Activated T-cell treated with anti-CD3 and anti-CD28 coated beads for 1 hour (primary cell): ENCODE measurements at places on chromosomes 13 and 19.

DNA sequence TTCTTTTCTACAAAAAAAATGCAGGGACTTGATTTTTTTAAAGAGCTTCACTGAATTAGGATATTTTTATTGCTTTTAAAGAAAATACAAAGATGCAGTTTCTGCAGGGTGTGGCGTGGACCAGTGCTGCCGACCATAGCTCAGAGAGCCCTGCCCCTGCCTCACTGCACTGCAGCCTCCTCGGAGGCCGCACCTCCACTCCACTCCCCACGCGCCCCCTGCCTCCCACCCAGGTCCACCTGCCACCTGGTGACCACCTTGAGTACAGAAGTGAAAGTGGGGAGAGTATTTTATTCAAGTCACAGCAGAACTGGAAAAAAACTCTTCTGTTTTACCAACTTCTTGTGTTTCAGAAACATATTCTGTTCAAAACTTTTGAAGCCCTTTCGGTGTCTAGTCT lies 7.9 kb upstream of the F7 start:
- no peak for DNase-seq

- no peak for DNase-seq
These were observed 798.6 kb upstream of the PCDH9 start for GRCh38 chr13:68028701-68029100.

DNA sequence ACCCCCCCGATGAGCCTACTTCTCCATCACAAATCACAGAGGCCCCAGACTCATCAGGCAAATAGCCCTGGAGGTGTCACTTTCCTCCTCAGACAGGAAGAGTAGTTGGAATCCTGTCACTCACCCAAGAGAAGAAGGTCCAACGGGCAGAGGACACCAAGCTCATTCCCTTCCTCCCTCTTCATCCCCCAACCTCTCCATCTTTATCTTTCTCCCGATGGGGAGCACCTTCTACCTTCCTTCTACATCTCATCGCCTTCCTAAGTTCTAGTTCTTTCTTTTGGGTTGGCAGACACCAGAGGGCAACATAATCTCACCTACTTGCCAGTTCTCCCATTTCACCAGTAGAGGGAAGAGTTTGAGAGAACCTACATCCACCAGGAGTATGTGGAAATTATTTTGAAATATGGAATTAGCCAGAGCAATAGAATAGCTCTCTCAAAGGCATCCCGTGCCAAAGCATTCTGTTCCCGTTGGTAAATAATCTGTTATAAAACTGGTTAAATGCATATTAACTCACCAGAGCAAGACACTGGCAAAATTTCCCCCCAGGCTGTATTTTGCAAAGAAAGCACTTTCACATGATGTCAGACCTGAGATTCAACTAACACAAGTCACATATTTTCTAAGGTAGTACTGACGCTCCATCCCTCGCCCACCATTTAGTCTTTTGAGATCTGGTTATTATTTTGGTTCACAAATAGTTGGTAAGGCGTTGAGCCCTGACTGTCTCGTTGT lies 55.0 kb downstream of the ZIC5 start:
- no peak for DNase-seq

DNA sequence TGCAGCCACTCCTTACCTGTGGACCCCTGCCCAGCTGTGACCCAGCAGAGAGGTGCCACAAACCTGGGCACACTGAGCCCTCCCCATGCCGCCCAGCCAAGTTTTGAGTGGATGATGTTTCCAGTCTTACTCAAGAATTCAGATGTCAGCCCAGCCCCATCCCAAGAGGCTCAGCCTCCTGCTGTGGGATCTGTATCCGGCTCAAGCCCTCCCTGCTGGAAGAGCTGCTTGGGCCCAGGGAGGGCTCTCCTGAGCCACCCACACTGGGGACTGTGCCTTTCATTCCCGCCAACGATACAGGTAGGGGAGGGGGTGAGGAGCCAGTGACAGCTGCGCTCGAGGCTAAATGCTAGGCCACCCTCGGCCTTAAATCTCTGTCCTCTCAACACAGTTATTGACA lies 5.9 kb upstream of the SLC7A9 start:
- no peak for DNase-seq

DNA sequence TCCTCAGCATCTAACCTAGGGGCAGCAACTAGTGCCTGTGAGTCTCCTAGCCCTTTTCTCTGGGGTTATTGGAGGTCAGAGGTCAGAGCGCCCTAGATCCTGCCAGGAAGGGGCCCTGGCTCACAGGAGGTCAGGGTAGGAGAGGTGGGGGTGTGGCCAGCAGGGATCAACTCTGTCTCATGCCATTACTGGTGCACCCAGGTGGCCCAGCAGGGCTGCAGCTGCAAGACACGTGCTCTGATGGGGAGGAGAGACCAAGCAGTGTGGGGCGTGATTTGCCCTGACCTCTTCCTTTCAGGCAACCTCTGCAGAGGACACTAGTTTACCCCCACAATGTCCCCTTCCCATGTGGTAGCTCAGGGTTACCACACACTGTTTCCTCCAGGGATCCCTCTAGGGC lies 73.3 kb upstream of the ZNF30 start:
- no peak for DNase-seq

DNA sequence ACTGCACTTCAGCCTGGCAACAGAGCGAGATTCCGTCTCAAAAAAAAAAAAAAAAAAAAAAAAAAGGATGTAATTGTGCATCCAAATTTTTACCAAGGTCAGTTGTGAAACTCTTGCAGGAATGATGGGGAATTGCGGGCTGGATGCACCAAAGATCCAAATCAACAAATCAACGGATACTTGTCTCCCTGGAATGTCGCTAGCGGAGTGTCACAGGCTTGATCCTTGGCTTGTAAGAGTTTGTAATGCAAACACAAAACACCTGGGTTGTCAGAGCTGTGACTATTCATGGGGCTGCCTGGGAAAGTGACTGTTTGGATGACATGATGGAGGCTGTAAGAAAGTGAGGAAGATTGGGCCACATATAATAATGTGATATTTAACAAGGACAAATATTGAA lies 4.2 kb downstream of the KANK3 start:
- DNase-seq: no peak

- DNase-seq: no peak
These were observed 201.1 kb downstream of the PCDH20 start for GRCh38 chr13:61214551-61214950.

DNA sequence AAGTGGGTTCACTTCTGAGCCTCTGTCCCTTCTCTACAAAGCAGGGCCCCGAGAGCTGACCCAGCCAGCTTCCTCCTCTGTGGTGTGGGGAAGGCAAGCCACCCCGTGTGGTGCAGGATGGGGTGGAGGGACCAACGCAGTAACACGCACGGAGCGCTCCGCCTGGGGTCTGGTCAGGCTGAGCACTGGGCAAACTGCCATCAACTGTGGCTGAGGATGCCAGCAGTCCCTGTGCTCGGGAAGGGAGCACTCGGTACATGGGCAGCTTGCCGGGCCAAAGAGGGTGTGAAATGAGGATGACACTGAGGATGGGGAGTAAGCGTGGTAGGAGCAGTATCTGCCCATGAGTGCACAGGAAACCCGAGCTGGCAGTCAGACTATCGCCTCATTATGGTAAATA lies 7.6 kb upstream of the GMIP start:
- no peak for DNase-seq

DNA sequence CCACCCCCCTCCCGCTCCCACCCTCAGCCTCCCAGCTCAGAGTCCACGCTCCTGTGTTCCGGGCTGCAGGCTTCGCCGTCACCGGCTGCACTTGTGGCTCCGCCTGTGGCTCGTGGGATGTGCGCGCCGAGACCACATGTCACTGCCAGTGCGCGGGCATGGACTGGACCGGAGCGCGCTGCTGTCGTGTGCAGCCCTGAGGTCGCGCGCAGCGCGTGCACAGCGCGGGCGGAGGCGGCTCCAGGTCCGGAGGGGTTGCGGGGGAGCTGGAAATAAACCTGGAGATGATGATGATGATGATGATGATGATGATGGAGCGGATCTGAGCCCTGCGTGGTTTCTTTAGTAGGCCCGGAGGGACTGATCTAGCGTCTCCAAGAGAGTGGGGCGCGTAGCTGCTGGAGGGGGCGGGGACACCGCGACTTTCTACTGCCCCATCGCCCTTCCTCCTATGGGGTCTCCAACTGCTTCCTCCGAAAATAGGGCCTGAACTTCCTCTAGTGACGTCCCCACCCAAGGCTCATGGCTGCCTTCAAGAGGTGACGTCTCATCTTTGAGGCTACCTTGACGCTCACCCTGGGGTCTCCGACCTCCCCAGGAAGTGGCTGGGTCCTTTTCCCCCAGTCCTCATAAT lies 1.4 kb downstream of the RETN start:
- no peak for DNase-seq

DNA sequence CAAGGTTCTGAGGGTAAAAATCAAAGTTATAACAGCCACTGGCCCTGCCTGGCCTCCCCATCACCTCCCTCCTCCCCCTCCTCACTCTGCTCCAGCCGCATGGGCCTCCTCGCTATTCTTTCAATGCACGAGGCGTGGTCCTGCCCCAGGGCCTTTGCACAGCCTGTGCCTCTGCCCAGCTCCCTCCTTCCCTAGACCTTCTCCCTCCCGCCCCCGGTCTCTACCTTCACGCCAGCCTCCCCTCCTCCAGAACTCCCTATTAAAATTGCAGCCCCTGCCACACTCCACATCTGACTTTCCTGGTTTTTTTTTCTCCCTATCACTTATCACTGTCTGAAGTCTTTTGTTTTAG lies 3.3 kb downstream of the RAX2 start:
- no peak for DNase-seq

- no peak for DNase-seq
These were observed 334.0 kb downstream of the KCTD12 start for GRCh38 chr13:76552041-76552772.

GRCh38 chr19:49421039-49421877 lies 2.0 kb downstream of the PTH2 start:
- DNase-seq: no peak

- no peak for DNase-seq
These were observed 4.3 kb upstream of the FBXO17 start for GRCh38 chr19:38979812-38980211.

GRCh38 chr19:42081584-42082203 lies 5.7 kb downstream of the ZNF574 start:
- DNase-seq: no peak

- DNase-seq: no peak
These were observed 23.5 kb upstream of the USP12 start for GRCh38 chr13:27194895-27195764.

- peak; percentile 13 for DNase-seq
These were observed 1.0 kb downstream of the SMIM24 start for GRCh38 chr19:3479177-3479833.

- DNase-seq: no peak
These were observed 105.8 kb downstream of the LACC1 start for GRCh38 chr13:43985422-43986072.

DNA sequence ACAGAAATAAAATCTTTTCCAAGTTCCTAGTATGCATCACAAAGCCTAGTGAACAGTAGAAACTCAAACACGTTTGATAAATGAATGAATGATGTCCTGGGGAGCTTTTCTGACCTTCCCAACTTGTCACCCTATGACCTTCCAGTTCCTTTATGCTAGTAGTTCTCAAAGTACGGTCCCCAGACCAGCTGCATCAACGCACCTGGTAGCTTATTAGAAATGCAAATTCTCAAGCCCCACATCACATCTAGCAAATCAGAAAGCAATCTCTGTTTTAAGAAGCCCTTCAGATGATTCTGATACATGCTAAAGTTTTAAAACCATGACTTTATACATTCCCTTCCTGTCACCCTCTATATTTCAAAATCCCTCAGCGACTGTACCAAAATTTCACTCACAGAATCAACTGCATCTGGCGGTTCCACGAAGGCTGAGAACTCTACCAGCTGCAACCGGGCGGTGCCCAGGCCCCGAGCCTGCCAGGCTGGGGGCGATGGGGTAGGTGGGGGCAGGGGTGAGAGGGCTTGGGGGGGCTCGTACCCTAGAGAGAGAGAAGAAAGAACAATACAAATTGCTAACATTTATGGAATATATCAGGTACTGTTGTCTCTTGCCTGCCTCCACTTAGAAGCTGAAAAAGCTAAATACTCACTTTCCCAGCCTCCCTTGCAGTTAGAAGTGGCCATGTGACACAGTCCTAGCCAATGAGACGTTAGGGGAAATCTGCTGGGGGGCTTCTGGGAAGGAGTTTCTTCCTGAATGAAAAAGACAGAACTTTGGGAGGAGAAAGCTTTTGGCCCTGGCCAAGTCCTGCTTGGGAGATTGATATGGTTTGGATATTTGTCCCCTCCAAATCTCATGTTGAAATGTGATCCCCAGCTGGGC lies 13.3 kb downstream of the CD37 start:
- no peak for DNase-seq

DNA sequence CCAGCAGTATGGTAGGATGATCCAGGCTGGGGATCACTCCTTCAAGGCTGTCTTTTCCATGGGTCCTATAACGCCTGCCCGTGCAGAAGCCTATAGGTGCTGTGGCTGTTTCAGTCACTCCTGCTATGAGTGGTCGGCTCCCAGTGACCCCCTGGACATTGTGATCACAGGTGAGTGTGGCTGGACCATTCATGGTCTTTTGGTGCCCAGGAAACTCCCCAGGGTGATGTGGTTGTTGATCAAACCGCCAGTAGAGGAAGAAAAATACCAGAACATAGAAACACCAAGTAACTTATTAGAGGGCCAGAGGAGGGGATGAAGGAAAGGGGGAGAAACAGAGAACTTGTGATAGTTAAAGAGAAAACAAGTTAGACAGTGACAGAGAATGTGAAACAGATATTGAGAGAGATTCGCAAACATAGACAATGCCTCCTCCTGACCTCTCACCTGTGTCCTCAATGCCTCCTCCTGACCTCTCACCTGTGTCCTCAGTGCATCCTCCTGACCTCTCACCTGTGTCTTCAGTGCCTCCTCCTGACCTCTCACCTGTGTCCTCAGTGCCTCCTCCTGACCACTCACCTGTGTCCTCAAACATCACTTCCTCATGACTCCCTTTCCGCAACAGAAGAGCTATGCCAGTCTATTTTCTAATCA lies 19.4 kb downstream of the LAIR2 start:
- no peak for DNase-seq

GRCh38 chr19:4007836-4008539 lies 452 bp downstream of the PIAS4 start:
- DNase-seq: no peak

- DNase-seq: no peak
These were observed 22.8 kb downstream of the ERICH6B start for GRCh38 chr13:45592758-45593157.

GRCh38 chr13:33722216-33722915 lies 95.6 kb upstream of the RFC3 start:
- DNase-seq: no peak

DNA sequence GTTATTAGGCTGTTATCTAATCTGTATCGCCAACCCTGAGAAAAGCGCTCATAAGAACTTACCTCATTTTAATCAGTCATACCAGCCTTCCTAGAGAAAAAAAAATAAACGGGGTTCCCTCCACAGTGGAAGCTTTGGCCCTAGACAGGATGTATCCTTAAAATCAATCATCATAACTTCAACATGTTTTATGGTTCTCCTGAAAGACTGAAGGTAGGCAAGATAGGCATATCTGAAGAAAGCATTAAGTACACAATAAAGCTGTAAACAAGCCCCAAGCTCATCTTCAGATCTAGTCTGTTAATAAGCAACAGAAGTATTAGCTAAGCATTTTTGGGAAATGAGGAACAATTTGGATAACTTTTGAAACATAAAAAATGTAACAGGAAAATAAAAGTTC lies 18.7 kb upstream of the SERP2 start:
- DNase-seq: no peak
